ENCODE measurements at places on chromosomes 3 and 15.

DNA sequence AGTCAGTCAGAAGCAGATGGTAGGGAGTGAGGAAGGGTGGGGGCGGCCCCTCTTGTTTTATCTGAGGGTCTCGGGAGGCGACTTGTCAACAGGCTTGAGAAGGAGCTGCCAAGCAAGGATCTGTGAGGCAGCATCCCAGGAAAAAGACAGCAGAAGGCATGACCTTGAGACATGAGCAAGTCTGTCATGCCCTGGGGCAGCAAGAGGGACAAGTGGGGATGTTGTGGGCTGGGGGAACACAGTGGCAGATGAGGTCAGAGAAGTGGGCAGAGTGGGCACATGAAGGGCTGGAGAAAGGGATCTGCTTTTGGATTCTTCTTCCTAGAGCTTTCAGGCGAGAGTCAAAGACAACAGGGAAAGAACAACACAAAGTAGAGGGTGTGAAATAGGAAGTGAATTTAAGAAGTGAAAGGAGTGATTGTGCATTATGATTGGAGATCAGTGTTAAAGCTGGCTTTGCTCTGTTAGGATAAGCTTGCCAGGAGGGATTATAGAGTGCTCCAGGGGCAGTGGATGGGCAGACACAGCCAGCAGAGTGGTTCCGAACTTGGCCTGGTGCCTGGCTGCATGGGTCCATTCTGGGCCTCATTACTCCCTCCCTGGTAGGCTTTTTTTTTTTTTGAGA, 73.3 kb downstream of the USP13 start:
- DNase-seq, result no peak

GRCh38 chr15:78977091-78977571, 32.3 kb upstream of the CTSH start:
- no peak for DNase-seq

DNA sequence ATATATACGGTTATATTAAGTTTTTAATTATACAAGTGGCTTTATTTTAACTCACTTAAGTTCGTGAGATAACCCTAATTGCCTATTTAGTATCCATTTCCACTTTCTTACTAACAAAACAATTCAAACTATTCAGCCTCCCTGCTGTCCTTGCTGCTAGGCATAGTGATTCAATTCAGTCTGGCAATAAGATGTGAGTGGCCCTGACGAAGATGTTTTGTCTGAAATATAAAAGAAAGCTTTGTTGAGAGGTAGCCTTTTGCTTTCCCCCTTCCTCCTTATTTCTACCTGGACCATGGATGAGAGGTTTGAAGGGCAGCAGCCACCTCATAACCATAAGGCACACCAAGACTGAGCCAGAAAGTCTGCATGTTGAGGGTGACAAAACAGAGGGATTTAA, 89.3 kb upstream of the TRIM42 start:
- DNase-seq, result no peak

- DNase-seq, result no peak
Observed at GRCh38 chr3:186166036-186166435, 57.1 kb upstream of the ETV5 start.

DNA sequence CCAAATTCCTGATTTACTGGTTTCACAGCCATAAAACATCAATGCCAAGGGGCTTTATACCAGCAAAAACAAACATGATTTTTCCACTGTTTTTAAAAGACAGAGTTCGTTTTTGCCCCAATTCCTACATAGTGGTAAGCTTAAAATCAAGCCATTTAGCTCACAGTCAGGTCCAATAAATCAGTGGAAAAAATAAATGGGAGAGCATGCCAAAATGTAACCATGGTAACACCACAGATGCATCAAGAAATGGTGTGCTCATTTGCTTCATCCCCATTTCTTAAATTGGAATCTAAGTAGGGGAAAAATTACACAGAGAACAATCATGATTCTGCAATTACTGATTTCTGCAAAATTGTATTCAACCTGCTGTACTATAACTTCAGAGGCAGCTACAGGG, 418.8 kb downstream of the MAGI1 start:
- DNase-seq, result no peak

DNA sequence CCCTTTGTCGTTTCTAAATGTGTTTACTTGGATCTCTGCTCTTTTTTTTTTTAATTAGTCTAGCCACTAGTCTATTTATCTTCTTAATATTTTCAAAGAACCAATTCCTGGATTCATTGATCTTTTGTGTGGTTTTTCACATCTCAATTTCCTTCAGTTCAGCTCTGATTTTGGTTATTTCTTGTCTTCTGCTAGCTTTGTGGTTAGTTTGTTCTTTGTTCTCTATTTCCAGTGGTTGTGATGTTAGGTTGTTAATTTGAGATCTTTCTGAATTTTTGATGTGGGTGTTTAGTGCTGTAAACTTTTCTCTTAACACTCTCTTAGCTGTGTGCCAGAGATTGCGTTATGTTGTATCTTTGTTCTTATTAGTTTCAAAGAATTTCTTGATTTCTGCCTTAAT, 446.1 kb downstream of the CNTN4 start:
- DNase-seq, result no peak

GRCh38 chr15:70147178-70147760, 49.6 kb upstream of the TLE3 start:
- no peak for DNase-seq

- DNase-seq, result no peak
Observed at GRCh38 chr3:185330644-185331043, 32.3 kb upstream of the MAP3K13 start.

GRCh38 chr15:57310876-57311275, 65.4 kb upstream of the CGNL1 start:
- DNase-seq, result no peak

DNA sequence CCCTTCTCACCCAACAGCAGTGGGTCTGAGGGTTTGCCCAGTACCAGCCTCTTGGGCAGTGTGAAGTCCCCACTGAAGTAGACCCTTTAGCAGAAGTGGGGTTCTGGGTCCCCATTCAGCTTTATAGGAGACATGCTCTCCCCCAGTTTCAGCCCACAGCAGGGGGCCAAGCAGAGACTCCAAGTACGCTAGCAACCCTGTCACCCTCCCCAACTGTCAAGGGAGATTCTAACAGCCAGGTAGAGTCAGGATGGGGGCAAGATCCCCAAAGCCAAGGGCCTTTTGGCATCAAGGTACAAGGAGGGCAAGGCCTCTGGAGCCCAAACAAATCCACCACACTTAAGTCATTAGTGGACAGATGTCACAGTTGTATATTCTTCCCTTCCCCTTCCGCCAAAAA, 1.8 kb downstream of the RBPMS2 start:
- no peak for DNase-seq

DNA sequence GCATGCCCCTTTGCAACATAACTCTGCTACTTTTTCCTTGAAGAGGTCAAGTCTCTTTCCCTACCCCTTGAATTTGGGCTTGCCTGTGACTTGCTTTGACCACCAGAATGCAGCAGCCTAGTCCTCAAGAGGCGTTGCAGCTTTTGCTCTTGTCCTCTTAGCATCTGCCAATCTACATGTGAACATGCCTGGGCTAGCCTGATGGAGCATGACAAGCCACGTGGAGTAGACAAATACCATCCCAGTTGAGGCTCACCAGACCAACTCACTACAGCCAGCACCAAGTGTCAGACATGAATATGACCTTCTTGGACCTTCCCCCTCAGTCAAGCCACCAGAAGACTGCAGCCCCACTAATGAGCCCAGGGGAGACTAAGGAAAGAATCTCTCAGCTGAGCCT, 32.9 kb downstream of the AMOTL2 start:
- DNase-seq, result peak; percentile 9

GRCh38 chr3:189845069-189845468, 213.9 kb downstream of the TP63 start:
- DNase-seq, result no peak

DNA sequence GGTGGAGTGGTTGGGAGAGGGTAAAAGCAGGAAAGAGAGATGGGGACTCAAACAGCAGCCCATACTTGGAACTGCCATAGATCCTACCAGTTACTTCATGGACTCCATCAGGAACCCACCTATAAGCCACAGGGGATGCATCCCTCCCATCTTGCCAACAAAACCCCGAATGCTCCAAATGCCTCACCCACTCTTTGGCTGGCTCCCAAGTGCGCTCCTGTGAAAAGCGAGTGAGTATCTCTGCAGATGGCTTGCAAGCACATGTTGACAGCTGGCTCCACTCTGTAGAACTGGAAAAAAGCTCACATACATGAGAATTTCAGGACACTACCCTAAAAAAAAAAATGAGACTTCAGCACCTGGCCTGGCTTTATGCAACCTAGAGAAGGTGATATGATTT, 151.0 kb downstream of the UBE3A start:
- no peak for DNase-seq

DNA sequence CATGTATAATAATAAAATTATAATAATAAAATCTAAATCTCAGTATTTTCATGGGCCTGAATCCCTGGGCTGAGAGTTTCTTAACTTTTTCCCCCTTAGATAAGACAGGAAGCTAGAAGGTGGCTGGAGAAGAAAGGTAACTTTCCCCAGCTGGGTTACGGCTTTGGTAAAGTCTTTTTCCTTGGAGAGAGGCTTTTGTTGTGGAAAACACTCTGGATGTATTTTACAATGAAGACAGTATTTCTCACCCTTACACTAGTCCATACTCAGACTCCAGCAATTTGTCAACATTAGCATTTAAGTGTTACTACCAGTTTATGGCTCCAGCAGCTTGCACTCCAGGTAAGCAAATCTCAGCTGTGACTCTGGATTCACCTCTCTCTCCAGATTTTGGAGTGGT, 34.9 kb downstream of the APH1B start:
- DNase-seq, result no peak

DNA sequence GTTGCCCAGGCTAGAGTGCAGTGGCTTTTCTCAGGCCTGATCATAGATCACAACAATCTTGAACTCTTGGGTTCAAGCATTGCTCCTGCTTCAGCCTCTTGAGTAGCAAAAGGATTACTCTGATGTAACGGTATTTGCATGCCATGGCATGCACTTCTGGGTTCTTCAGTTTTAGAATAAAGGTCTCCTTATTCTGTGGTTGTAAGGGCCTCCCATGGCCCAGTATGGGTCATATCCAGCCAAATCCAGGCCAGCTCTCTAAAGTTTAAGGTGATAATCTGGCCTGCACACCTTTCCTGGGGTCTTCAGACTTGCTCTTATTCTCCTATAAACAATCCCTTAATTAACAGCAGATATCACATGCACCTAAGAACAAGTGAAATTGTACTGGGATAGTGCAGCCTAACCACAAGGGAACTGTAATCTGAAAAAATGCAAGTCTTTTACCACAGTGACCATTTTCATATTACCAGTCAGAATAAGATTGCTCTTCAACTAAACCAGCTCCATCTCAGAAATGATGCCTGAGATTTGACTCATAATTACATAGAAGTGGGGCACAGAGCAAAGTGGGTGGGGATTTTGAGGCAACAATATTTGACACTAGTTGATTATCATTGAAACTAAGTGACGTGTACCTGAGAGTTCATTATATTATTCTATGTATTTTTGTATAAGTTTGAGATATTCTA, 25.4 kb downstream of the COMMD2 start:
- no peak for DNase-seq

DNA sequence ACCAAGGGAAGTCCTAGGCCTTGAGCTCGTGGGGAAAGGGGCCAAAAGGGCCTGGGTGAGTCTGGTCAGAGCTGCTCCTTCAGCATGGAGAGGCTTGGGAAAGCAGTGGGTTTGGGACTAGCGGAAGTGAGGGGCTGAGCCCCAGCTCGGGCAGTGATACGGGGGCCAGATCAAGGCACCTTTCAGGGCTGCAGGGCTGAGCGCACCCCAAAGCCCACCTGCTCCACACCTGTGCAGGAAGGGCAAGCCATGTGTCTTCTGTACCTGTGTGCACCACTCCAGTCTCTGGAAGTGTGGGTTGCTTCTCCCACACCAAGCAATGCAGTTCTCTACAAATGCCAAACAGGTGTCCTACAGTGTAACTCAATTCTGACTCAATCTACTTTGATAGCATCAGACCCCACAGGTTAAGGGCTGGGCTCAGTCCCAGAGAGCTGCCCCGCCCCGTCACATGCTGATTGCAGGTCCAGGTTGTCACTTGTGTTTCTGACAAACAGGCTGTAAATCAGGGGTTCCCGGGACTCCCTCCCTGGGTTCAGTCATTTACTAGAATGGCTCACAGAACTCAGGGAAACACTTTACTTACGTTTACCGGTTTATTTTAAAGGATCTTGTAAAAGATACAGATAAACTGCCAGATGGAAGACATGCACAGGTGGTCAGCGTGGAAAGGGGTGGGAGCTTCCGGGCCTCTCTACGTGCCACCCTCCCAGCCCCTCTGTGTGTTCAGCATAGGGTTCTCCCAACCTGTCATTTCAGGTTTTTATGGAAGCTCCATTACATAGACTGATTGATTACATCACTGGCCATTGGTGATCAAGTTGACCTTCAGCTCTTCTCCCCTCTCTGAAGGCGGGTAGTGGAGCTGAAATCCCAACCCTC, 28.8 kb upstream of the KLF13 start:
- no peak for DNase-seq

GRCh38 chr15:38253351-38253781, 730 bp downstream of the SPRED1 start:
- no peak for DNase-seq

GRCh38 chr3:64467255-64467944, 220.4 kb downstream of the ADAMTS9 start:
- DNase-seq, result no peak

DNA sequence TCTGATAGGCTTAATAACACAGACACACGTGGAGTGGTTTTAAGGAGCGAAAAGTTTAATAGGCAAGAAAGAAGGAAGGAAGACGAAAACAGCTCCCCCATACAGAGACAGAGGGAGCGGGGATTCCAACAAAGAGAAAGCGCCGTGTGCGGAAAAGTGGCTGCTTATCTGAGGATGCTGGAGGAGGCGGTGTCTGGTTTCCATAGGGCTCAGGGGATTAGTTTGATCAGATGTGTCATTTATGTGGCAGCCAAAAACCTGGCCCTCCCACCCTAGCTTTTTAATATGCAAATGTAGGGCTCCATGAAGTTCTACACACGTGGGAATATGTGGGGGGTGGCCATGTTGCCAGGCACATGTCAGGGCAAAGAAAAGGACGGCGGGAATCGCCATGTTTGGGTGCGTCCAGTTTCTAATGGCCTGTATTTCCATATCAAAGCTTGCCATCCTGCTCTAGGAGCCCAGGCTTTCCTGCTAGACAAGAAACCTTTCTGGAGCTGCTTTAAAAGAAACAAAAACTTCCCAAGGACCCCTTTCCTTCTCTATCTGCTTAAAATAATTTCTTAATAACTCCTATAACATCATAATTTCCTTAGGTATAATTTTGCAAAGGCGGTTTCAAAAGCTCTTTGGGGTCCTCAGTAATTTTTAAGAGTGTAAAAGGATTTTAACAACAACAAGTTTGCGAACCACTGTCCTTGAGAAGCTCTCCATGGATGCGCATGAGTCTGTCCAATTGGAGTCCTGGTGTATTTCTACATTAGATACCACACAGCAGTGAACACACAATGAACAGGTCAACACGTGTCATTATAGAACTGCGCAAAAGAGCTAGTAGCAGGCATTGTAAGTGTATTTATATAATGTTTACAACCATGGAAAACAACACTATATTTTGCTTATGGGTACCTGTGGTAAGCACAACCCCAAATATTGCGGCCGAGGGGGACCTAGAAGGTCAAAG, 622 bp upstream of the ZNF589 start:
- no peak for DNase-seq

- DNase-seq, result no peak
Observed at GRCh38 chr15:34879107-34879506, 83.8 kb upstream of the ACTC1 start.

Data from SHP77 (cell line).